Stimulated activated CD8-positive, alpha-beta memory T cell treated with anti-CD3 and anti-CD28 coated beads, Interleukin-4, amount 100 ng/mL, for 1 hour (primary cell): ENCODE measurements at places on chromosomes 6 and 20.

DNA sequence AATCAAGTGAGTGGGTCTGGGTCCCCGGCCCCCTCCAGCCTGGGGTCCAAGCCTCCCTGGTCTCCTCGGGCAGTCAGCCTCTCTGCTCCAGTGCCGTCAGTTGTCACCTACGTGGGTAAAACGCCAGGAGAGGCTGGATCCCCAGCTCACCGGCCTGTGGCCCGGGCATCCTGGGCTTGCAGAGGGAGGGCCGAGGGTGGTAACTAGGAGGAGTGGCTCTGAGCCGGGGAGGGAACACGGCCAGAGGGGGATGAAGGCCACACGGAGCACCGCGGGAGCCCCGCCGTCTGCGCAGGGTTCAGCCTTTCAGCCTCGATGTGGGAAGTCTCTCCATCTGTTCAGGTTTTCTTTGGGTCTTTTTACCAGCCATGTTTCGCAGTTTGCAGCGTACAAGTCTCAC is 29.5 kb upstream of the BHLHE23 start:
- no peak for DNase-seq

- no peak for DNase-seq
Measured at GRCh38 chr20:11702721-11703518, 214.8 kb upstream of the BTBD3 start.

GRCh38 chr6:25171301-25171700 is 107.9 kb upstream of the CARMIL1 start:
- DNase-seq: no peak

DNA sequence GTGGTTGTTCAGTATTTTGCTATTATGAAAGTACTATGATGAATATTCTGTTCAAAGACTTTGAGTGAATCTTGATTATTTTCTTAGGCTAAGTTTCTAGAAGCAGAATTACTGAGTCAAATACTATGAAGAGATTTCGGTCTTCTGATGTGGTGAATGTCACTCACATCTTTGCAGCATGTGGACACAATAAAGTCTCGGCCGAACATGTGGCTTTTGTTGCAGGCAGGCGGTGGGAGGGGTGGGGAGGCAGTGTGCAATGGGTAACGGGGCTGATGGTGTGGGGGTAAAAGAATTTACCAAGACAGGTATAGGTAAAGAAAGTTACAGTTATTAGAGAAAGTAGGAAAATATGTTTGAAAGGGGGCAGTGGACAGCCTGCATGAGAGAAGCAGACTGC is 156.4 kb upstream of the DTNBP1 start:
- no peak for DNase-seq

GRCh38 chr6:73579851-73580246 is 59.0 kb upstream of the EEF1A1 start:
- no peak for DNase-seq

DNA sequence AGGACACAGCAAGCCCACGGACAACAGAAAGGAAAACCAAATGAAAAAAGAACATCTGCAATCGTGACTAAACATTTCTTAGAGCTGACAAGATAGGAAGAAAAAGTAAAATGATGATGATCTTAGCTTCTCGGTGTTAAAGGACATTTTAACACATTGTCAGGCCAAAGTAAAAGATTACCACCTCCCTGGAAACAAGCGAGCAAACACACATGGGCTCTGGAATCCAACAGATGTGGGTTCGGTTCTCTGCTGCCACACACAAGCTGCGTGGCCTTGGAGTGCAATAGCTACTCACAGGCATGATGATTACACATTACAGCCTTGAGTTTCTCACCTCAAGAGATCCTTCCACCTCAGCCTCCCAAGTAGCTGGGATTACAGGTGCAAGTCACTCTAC is 7.5 kb upstream of the AAR2 start:
- no peak for DNase-seq

DNA sequence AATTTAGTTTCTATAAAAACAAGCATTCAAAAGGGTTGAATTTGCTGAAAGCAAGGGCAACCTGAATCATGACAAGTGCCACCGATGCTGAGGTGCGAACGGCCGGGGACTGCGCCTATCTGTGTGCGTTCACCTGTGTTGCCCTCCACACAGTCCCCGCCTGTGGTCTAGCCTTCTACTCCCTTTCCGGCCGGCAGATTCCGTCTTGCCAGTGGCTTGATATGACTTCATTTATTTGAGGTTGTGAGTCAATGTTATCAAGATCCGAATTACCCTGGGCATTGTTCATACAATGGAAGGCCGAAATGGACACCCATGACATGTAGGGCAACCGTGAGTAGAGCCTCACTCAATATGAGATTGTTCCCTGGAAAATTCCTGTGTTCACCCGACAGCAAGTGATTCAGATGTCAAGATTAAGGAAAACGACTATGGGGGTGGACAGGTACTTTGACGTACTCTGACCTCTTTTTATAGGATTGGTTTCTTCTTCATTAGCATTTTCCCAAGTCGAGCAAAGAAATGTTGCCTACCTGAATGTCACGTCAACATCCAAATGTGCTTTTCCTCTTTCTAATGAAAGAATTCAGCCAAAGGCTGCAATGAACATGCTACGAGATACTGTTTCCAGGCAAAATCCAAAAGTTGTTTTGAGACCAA is 41.1 kb upstream of the NEDD9 start:
- DNase-seq: no peak

- no peak for DNase-seq
Measured at GRCh38 chr20:36094497-36094896, 60.0 kb upstream of the EPB41L1 start.

GRCh38 chr6:54602591-54602990 is 244.0 kb upstream of the FAM83B start:
- no peak for DNase-seq

GRCh38 chr20:11431621-11432020 is 486.1 kb upstream of the BTBD3 start:
- DNase-seq: no peak

GRCh38 chr6:4944325-4944724 is 59.5 kb downstream of the RPP40 start:
- no peak for DNase-seq

DNA sequence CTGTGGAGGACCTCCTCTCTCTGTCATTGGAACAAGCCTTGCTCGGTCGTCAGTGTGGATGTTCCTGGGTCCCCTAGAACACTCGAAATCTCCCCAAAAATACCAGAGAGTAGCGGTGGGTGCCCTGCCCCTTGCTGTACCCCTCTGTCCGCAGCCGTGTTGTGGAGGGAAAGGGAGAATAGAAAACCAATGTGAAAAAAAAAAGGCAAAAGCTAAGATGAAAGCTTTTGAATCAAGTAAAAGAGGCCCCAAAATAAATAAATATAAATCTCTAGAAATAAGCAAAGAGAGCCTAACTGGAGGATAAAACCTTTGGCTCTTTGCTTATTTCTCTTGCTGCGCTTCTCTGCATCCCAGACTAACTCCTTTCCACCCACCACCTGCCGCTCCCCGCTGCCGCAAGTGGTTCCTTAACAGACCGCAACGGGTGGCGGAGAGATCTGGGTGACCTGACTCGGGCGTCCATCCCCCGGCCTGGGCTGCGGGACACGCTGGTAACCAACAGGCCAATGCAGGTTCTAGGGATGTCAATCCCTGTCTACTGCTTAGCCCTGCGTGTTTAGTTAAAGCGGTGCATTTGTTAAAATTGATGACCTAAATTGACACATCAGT is 110.0 kb downstream of the GPX5 start:
- no peak for DNase-seq

DNA sequence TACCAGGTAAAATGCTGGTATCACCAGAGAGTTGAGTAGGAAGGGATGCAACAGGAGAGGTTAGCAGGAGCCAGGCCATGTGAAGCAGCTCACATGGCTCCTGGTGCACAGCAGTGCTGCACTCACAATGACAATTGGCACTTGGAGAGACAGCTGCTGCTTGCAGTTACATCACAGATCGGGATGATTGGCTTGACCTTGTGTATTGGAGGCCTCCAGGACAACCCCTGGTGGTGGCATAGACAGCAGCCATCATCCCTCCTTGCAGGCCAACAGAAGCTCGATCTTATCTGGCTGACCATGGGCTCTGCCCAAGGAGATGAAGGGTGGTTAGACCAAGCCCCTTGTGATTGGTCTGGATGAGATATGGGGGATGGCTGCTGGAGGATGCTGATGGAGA is 73.0 kb downstream of the EYA2 start:
- no peak for DNase-seq
